ENCODE measurements at places on chromosomes 5 and 9. TPM values are rescaled to one million over a fixed set of nuclear protein-coding genes. Genes with fewer than 3 reads are reported as not detected.

Gene CBY3
- total RNA-seq = not detected

Gene MYOT
- total RNA-seq = 1.3 TPM

- DNase-seq = no peak
Measured at GRCh38 chr9:108761655-108762347, 94.0 kb downstream of the ACTL7B start.

DNA sequence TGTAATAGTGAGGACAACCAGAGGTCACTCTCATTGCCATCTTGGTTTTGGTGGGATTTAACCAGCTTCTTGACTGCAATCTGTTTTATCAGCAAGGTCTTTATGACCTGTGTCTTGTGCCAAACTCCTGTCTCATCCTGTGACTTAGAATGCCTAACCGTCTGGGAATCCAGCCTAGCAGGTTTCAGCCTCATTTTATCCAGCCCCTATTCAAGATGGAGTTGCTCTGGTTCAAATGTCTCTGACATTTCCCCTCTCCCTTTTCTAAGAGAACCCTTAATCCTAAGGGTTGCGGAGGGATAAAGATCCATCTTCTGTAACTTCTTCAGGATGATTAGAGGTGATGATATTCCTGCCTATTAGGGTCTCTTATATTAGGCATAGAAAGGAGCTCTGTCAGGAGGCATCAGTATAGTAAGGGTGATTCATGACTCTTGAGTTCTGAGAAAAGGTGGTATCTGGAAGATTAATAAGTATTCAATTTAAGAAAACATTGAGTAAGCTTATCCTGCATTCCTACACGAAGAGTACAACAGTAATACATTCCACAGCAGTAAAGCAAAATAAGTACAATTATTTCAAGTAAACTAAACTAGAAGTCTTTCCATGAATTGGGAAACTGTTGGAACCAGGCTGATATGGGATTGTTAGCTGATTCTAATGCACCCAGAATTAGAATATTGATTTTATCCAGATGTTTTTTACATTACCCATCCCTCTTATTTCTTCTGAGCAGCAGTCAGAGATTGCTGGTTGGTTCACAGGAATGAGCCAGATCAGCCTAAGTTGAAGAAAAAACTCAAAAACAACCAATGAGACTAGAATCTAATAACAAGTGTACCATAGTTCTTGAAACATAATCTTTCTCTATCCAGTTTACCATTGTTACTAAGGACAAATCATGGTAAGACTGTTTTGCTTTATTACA is 39.9 kb downstream of the SHC3 start:
- no peak for DNase-seq

DNA sequence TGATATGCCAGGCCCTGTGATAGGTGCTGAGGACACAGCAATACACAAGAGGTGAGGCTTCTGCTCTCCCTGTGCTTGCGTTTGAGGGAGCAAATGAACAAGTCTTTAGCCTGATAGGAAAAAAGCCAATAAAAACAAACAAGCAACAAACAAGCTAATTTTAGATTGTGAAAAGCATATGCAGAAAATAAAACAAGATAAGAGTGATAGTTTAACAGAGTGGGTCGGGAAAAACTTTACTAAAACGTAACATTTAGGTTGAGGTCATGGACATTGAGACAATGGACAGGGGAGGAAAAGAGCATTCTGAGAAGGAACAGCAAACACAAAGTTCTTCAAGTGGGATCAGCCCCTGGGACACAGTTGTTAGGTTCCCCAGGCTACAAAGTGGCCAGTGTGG is 4.3 kb downstream of the SMIM3 start:
- DNase-seq = no peak

Gene KIF12
- 6.4 TPM for total RNA-seq

DNA sequence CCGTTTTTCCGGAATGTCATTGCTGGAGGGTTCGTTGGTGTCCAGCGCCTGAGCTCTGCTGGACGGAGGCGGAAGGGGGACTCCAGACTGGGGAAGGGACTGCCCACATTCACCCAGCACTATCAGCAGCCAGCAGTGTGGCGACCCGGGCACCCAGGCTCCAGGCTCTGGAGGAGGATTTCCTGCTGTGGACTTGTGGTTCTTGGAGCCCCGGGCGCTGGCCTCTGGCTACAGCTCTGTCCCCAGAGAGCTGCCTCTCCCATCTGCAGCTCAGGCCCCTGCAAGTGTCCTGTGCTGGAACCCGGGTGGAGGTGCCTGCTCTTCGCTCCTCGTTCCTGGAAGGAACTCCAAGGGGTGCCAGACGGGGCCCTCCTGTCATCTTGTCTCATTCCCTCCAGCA is 152.6 kb downstream of the RGS3 start:
- DNase-seq = no peak

GRCh38 chr5:158812408-158812807 is 287.3 kb downstream of the EBF1 start:
- no peak for DNase-seq

Gene NXNL2
- 0.70 TPM for total RNA-seq

- DNase-seq = no peak
Measured at GRCh38 chr5:157540707-157541446, 34.7 kb downstream of the ADAM19 start.

DNA sequence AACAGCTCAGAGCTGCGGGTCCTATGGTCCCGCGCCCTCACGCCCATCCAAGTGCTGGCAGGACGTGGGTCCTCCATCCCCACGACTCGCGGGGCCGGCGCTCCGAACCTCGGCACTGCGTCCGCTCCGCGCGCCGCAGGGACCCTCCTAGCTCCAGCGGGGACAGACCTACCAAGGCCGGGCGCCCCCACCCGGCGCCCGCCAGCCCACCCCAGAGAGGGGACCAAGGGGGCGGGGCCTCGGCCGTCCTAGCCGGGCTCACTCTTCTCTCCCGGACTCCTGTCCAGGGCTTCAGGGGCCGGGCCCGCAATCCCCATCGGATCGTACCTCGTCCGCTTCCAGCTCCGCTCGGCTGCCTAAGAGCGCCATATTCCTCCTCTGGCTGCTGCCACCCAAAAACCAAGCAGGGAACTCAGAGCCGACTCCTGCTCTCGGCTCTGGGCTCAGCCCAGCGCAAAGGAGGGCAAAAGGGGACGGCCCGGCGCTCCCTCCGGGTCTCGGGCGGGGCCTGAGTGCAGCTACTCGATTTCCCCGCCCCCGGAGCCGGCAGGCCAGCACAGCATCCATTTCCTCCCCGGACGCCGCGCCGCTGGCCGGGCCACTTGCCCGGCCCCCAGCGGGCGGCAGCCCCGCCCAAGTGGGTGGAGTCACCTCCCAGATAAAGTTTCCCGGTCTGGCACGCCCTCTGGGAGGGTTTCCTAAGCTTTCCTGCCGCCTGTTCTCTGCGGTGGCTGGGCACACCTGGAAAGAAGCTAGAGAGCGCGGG is at the start of gene TTC39B:
TTC39B (minus strand) TSS at position 460 of the 766 bp plus-strand sequence; CDS start at position 369, 91 bp downstream.
- peak; percentile 94 for DNase-seq

Gene EGFLAM
- 3.7 TPM for total RNA-seq

GRCh38 chr5:15384176-15384575 is 115.8 kb upstream of the FBXL7 start:
- no peak for DNase-seq

GRCh38 chr9:18920141-18921084 is 112.6 kb downstream of the SAXO1 start:
- no peak for DNase-seq

DNA sequence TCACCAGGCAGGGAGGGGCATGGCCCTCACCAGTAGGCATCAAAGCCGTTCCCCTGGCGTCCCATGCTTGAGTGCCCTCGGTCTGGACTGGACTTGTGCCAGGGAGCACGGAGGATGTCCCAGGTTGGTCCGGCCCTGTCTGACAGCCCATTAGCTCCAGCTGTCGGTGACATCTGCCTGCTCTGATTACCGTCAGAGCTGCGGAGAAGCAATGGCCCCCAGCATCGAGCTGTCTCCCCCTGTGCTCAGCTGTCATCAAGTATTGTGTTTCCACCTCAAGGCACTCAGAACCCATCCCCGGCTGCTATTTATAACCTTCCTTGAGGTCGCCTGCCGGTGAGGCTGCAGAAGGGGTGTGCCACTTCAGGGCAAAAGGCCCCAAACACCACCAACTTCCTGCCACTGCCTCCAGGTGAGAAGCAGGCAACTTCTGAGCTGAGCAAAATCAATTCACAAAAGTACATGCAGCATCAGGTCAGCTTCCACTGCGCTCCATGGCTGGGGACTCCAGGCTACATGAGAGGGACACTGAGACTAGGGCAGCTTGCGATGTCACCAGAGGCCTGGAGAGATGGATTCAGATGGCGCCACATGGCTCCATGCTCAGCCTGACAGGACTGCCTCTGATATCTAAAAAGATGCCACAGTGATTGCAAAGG is 142.7 kb downstream of the C5orf15 start:
- no peak for DNase-seq

- no peak for DNase-seq
Measured at GRCh38 chr5:4700069-4700468, 440.1 kb upstream of the ADAMTS16 start.

GRCh38 chr5:149740341-149740740 is 10.2 kb downstream of the PPARGC1B start:
- DNase-seq = no peak

Gene DOCK2
- 22.4 TPM for total RNA-seq

Gene CDX1
- total RNA-seq = not detected

Gene RELL2
- 4.4 TPM for total RNA-seq

DNA sequence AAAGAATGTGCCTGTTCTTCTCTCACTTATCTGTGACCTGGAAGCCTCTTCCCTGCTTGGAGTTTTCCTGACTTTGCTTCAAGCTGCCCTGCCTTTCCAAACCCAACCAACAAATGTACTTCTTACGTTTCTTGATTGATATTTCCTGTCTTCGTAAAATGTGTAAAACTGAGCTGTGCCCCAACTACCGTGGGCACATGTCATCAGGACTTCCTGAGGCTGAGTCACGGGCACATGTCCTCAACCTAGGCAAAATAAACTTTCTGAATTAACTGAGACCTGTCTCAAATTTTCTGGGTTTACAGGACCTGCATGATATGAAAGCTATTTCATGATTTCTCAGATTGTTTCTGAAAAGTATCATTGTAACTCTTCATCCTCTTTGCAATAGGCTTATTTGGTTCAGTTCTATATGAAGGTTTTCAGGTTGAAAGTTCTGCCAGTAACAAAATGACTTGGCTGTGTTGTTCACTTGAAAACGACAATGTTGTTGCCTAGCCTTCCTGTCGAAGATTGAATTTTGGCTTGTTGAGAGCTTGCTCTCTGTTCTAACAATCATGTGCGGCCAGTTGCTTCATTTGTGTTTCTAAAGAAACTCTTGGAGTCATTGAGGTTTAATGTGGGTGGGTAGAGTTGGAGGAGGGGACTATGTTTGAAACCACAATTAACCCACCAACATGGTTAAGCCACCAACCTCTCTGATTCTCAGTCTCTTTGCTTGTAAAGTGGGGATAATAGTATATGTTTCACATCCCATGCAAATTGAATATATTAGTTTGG is 145.6 kb downstream of the FBXL7 start:
- DNase-seq = no peak

DNA sequence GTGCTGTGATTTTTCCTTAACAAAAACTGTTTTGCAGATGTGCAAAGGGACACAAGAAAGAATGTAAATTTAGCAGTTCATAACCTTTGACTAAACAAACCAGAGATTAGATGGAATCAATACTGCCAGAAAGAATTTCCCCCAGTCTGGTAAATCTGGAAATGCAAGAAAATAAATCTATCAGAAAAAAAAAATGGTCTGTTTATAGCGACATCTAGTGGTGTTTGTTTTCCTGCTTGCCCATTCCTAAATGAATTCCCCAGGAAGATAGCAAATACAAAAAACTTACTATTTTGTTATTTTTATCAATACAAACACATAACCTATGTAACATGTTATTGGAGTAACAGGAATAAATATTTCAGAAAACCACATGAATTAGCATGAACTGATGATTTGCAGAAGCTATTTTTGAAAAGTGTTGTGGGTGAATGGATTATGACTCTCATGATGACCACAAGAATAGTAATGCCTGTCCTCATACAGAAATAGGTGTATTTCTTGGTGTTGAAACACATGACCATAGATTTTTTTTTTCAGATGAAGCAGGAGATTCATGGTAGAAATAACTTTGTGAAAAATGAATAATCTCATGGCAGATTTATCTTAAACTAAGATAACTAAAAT is 1703.8 kb downstream of the MAT2B start:
- DNase-seq = no peak

DNA sequence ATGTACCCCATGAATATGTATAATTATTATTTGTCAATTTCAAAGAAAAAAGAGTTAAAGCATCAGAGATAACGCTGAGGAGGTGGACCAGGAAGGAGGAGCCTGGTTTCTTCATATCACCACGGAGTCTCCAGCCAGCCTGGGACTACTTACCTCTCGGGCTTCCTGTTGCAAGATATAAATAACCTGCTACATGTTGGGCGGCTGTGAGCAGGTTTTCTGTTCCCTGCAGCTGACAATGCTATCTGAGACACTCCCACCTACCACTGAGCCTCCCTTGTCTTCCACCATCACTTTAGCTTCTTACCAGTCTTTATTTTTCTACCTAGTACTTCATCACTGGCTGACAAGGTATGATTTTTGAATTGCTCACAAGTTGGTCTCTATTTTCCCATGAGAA is 102.7 kb upstream of the CPEB4 start:
- DNase-seq = no peak

GRCh38 chr5:125032286-125032685 is 285.8 kb upstream of the ZNF608 start:
- DNase-seq = no peak

- peak; percentile 52 for DNase-seq
Measured at GRCh38 chr5:81751836-81752643, 1.1 kb upstream of the SSBP2 start.

- DNase-seq = no peak
Measured at GRCh38 chr5:172583931-172584511, 57.0 kb upstream of the NEURL1B start.

Gene ACTBL2
- not detected for total RNA-seq

DNA sequence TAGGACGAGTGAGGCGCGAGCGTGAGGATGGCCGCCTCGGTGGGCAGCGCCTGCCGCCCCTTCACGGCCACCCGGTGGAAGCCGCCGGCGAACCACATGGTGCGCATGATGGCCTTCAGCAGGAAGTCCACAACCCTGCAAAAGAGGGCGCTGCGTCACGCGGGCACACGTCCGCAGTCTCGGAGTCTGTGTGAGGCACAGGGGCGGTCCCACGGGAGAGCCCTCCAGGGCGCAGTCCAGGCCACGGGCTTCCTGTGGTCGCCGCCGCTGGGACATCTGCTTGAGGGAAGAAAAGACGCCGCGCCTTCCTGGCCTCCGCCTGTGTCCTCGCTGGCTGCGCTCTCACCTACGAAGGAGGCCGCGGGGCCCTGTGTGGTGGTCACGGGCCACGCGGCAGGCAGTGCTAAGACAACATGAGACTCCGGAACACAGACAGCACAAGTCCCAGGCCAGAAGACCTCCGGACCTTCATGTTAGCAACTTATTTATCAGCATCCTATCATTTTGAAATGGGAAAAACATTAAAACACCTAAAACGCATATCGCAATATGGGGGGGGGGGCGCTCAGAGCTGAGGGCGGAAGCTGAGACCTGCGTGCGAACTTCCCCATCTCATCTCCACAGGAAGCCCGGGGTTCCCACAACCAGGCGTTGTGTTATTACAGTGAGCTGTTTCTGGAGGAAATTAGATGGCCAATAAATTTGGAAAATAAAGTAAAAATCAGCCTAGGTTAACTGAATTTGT is 28.8 kb downstream of the LPCAT1 start:
- no peak for DNase-seq

Gene MARCHF11
- total RNA-seq = not detected
